ENCODE measurements at places on chromosomes 4 and X.

- DNase-seq: no peak
These were observed 26.8 kb downstream of the SLC39A8 start for GRCh38 chr4:102318526-102318925.

- DNase-seq: no peak
These were observed 39.4 kb downstream of the ERVMER34-1 start for GRCh38 chr4:52711834-52712250.

- DNase-seq: no peak
These were observed 58.5 kb upstream of the HELT start for GRCh38 chr4:184959786-184960185.

GRCh38 chr4:2878346-2878745, 34.7 kb downstream of the ADD1 start:
- no peak for DNase-seq

- DNase-seq: no peak
These were observed 53.4 kb downstream of the IRF2 start for GRCh38 chr4:184420881-184421416.

DNA sequence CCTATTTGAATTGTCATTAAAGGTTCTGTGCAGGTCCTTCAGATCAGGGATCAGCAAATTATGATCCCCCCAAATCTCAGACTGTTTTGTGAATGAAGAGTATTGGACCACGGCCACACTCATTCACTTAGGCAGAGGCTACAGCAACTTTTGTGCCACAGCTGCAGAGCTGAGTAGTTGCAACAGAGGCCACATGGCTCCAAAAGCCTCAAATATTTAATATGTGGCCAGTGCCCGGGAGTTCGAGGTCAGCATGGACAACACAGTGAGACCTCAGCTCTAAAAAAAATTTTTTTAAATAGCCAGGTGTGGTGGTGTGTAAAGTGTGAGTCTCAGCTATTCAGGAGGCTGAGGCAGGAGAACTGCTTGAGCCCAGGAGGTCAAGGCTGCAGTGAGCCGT, 100.7 kb downstream of the NSUN7 start:
- DNase-seq: no peak

DNA sequence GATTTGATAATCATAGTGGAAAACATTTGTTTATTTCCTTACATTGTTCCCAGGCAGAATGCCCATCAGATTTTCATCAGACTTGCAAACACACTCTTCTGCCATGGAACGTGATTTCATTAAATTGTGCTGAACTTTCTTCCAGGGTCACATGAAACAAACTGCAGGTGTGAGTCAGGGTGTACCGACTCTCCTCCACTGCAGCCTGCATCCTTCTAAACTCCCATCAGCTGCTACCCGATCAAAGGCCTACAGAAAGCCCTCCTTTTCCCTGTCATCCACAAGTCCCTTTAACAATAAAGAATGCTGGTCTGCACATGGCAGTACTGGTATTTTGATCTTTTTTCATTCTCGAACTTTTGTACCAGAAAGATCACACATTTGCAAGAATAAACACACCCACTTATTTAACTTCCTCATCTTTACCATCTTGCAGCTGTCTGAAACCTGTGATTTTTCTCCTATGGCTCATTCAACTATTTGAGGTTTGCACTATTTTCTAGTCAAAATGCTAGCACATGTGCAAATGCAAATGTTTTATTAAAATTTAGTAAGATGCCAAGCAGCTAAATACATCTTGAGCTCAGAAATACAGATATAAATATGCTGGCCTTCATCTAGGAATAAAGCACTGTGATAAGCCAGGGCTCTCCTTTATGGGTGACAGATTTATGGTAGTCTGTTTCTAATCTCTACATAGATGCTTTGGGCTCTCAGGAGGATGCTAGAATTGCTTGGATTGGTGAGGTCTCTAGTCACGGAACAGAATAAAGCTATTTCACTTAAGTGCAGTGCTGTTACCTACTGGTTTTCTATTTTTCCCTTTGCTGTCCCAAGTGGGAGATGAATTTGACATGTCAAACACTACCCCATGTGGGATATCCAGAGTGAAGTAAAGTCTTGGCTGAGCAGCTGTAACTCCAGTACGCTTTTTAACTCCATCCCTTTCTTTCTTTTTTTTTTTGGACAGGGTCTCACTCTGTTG, 25.8 kb upstream of the ARHGAP24 start:
- DNase-seq: no peak

DNA sequence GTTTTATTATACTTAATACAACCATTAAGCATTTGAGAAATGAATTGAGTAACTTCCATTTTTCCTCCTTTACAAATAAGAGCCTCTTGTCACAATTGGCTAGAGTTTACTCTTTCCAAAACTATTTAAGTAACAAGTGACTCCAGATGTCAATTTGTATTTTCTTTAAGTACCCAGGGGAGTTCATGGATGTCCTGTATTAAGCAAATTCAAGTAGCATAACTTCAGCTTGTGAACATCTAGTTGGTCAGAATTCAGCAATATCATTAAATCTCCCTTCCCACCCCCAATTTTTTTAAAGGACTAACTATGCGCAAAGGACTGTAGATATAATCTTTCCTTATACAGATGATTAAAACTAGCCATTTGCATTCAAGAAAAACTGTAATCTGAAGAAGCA, 1.4 kb upstream of the ADGRL3 start:
- DNase-seq: no peak

GRCh38 chr4:108092288-108092687, 76.4 kb downstream of the LEF1 start:
- DNase-seq: no peak

- DNase-seq: no peak
These were observed 490.8 kb downstream of the RAPGEF2 start for GRCh38 chr4:159593681-159594080.

GRCh38 chrX:124223524-124223923, 108.9 kb upstream of the TEX13D start:
- DNase-seq: no peak

DNA sequence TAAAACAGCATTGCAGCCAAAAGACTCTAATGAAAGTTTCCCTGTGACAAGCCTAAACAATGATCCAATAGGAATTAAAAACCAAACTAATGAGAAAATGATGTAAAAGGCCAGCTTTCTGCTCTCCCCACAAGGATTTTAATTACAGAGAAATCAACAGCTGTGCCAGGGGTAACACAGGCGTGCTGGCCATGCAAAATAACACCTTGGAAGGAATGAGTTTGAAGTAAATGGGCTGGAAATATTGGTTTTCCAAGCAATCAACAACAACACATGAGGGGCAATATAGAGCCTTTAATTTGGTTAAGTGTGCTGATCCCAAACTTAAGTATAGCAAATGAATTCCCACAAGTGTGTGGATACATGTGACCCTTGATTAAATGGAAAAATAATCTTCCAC, 56.9 kb downstream of the NDNF start:
- no peak for DNase-seq

- DNase-seq: no peak
These were observed 130.5 kb upstream of the TTC29 start for GRCh38 chr4:147076179-147076578.

DNA sequence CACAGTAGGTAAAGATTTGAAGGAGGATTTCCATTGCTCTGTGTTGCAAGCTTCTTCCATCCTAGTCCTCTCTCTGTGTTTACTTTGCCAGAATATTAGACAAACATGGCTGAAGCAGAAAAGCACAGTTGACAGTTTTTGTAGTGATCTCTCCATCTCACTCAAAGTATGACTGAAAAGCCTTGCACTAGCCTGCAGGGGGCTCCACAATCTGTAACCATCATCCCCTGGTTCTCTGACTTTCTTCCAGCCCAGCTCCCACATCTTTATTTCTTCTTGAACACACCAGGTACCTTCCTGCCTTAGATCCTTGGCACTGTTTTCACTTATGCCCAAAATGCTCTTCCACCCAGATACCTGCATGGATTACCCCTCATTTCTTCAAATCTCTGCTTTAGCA, 34.1 kb upstream of the HHIP start:
- no peak for DNase-seq

DNA sequence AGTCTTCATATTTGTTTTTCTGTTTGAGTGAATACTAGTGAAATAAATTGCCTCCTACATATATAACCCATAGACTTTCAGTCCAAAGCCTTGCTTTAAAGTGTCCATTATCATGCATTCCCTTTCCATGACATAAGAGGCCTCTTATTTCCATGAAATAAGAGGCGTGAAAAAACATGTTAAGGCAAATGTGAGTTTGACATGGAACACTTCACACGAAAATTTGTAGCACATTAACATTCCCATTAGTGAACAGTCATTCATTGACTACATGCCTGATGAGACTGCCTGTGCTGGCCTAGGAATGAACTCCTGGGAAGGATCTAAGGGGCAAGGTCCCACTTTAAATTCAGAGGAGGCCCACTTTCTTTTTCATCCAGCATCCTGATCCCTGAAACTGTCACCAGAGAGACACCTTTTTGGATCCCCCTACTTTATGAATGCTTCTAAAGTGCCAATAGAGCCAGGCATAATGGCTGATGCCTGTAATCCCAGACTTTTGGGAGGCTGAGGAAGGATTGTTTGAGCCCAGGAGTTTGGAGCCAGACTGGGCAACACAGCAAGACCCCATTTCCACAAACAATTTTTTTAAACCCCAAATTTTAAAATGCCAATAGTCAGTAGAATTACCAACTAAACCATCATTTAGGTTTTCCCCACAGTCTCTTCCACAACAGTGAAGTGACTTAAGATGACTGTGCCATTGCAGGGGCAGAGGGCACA, 6.7 kb downstream of the RTL8B start:
- DNase-seq: no peak

GRCh38 chr4:74197080-74197479, 39.2 kb downstream of the MTHFD2L start:
- DNase-seq: no peak

DNA sequence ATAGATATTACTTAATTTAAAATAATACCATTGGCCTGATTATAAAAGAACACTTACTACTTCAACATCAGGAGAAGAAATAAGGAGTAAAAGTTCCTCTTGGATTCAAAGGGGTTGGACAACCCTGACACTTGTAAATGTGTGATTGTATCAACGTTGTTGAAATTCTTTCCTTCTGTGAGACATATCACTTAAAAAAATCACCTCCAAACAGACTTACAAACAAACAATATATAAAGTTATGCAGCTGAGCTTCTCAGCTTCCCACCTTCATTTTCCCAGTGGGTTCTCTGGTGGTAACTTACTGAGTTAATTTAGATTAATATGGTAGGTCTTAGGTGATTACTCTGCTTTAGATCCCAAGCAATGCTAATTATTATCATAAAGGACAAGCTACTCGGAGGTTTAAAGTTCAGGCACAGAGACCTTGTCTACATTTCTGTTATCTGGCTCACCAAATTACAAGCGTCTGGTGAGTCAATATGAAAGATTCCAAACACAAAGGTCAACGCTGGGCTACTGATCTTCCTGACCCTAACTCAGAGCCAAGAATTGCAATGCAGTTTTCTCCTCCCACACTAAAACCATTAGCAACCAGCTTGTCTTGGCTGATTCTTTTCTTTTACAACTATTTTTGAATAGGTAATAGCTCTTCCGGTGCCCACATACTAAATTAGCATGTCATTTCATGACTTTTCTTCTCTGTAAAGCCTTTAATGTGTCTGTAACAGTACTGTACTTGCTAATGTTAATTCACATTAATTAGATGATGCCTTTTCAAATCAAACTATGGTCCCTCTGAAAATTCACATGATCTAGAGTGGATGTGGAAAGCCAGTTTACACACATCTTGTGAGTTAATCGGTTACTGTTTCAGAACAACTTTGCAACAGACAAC, 157.6 kb downstream of the RASL11B start:
- no peak for DNase-seq

DNA sequence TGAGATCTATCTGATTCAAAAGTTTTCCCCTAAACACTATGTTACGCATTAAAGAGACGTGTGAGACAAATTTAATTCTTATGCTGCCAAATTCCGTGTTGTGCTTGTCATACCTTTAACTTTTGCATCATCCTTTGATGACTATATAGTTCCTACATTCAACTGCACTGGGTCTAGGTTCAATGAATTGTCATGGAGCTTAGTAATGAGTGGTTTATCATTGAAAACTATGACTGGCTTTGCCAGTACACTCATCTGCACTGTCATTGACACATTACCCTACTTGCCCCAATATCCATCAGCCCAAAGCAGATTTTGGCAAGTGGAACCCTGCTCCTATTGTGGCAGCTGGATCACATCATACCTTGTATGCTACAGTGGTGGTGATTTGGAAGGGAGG, 882.9 kb upstream of the SLIT2 start:
- no peak for DNase-seq

DNA sequence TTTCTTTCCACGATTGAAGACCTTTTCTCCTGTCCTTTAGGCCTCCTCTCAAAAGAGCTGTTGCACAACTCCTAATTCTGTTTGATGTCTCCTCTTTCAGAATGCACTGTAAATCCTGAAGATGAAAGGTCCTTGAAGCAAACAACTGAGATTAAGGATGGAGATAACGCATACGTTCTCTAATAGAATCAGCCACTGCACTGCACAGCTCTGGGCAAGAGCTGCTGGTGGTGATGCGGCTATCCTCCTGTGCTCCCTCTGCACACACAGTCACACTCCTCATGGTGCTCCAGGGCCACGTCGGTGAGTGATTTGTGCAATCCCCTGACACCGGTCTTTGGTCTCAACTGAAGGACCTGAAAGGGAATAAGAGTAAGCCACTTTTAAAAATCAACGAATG, 208.7 kb downstream of the PDGFC start:
- DNase-seq: no peak

DNA sequence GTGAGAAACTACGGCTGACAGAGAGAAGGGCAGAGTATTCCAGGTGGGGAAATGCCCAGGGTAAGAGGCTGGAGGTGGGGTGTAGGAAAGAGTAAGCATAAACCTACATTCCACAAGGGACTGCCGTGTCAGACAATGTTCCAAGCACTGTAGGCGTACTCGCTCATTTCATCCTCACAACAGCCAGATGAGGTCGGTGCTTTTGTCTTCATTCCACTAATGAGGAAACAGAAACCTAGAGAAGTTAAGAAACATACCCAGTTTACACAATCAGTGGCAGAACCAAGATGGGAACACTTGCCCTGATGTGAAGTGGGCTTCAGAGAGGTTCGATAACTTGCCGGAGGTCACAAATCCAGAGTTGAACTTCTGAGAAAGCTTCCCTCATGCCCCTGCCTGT, 4.6 kb downstream of the SASH3 start:
- no peak for DNase-seq

DNA sequence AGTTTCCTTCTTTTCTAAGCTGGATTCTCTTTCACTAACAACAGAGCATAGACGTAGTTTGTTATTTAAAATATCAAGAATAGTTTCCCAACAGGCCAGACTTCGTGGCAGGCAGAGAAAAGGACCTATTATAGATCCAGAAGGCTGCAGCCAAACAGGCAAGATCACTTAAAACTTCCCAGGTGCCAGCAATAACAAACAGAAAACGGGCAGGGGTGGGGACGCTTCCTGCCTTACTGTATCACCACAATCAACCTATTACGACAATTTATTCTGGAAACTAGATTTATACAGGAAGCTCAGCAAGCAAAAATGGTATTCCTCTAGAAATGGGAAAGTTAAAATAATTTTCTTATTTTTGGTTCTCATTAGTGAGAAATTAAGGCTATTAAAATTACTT, 22.1 kb downstream of the RWDD4 start:
- DNase-seq: no peak

GRCh38 chr4:73019462-73020047, 50.0 kb downstream of the COX18 start:
- no peak for DNase-seq

- DNase-seq: no peak
These were observed 30.0 kb downstream of the IRF2 start for GRCh38 chr4:184444215-184444952.
